Dermis blood vessel endothelial cell (primary cell): ENCODE measurements at places on chromosomes 5 and 9. TPM values are rescaled to one million over a fixed set of nuclear protein-coding genes. Genes with fewer than 3 reads are reported as not detected.

GRCh38 chr5:171581781-171582180 lies 162.3 kb downstream of the FGF18 start:
- no peak for DNase-seq

GRCh38 chr5:179256328-179257175 lies 88.7 kb downstream of the ADAMTS2 start:
- DNase-seq: no peak

IFNA2 gene
- total RNA-seq: not detected in 2 replicates

- peak; percentile 59 for DNase-seq
These were observed 10.7 kb downstream of the SLC35A4 start for GRCh38 chr5:140575309-140575708.

DNA sequence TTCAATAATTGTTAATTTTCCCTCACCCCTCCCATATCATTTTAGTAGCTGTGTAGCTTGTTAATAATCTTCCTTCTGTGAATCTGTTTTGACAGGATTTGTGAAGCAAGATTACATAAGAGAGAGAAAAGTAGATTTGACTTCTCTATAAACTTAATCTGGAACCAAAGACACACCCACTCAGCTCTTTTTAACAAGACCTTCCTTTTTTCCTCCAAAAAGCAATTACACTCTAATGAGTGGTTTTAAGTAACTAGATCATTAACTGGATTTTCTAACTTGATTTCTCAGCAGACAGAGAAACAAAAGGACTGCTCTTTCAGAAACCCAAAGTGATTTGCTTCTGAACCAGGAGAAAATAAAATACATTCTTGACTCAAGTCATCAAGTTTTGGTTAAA lies 21.9 kb downstream of the RFK start:
- no peak for DNase-seq

DNA sequence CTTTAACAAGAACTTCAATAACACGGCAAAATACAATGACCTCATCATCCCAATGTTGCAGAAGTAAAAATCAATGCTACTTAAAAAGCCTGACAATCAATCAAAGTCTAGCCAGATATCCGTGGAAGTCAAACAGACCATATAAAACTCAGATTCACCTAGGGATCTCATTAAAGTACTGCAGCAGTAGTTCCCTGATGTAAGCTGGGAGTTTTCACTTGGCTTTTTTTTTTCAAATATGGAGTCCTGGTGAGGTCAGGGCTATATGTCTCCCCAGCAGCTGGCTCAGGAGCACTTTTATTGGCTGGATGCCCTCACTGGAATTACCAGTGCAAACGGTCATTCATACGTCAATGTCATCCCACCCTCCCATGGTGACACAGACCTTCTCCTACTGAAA lies 220.6 kb upstream of the SLC30A5 start:
- no peak for DNase-seq

KIF24 gene
- 1.0 and 5.6 TPM in 2 replicates for total RNA-seq

DNA sequence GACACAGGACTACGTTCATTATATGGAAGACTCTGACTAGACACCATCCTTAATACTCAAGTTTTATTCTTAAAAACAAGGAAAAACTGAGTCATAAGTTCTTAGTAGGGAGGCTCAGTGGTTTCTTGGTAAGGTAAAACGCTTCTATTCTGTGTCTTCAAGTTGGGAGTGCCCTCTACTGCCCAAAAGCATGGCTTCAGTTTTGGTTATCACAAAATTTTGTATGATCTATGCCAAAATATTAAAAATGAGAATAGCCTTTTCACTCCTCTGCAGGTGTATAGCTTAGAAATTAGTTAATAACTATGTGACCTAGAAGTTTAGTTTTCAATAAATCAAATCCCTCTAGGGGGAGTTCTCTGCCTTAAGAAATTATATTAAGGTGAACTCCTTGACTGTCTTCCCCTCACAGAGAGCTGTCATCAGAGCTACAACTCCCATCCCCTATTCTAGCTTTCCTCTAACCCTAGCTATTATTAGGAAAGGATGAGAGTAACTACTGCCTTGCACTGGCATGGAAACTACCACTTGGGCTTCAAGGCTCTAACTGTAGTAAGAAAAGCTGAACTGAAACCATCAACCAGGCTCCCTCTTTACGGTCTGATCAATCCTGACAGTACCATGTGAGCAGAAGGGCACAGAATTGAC lies 189.7 kb downstream of the GNAQ start:
- DNase-seq: peak; percentile 68

DNA sequence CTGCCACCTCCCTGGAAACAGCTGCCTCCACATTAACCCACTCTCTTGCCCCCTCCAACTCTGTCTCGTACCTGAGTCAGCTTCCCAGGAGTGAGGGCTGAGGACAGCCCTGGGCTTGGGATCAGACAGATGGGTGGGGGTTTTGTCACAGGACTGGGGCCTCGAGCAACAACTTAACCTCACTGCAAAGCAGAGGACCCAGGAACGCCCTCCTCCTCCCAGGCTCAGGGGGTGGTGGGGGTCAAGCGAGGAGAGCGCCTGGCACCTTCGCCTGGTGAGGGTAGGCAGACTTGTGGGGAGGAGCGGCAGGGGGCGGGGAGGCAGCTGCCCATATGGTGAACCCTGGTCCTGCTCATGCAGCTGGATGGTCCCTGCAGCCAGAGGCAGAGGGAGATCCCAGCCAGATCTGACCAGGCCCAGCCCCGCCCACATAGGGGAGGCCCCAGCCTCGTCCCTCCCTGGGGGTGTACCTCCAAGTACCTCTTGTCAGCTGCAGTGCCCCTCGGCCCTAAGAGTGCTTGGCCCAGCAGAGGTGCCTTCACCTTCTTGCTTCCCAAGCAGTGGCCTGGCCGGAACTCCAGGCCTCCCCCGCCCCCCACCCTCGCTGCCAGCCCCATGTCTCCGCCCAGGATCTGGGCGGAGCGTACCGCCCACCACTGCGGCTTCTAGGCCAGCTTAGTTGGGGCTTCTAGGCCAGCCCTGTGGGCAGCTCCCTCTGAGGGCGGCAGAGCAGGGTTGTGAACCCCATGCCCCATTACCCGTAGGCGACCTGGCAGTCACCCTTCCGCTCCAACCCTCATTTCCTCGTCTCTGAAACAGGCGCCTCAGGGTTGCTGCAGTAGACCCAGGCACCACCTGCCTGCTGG lies at the start of gene SARDH:
SARDH (minus strand) TSS at position 579 of the 866 bp plus-strand sequence. CDS start 4,179 bp downstream, outside the sequence.
- DNase-seq: peak; percentile 28

OR2S2 gene
- total RNA-seq: not detected in 2 replicates

- DNase-seq: peak; percentile 49
These were observed 30.2 kb upstream of the NRG2 start for GRCh38 chr5:140073296-140073695.

GRCh38 chr5:67081261-67081660 lies 115.3 kb downstream of the CD180 start:
- no peak for DNase-seq

- DNase-seq: peak; percentile 45
These were observed 136.2 kb downstream of the FANCC start for GRCh38 chr9:95181226-95181818.

GRCh38 chr5:76874088-76874581 lies 24.3 kb downstream of the S100Z start:
- no peak for DNase-seq

DNA sequence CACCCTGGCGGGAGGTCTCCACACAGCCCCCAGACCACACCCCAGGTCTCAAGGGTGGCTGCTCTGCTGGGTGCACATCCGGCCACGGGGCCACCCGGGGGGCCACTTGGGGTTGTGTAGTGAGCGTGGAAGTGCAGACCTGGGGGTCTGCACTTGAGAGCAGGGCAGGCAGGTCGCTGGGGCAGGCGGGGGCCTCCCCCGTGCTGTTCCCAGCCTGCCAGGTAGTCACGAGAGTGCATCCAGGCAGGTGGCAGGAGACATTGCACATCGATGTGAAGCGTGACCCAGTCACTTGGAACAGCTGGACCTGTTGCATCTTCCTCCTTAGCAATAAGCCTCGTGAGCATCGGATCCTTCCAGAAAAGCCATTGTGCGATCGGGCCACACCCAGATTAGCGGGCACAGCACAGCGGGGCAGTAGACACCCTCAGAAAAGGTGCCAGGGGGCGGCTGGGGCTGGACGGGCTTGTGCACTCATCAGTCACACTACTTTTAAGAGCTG lies 4.8 kb upstream of the ENTPD8 start:
- DNase-seq: no peak

PTGER4 gene
- 12.3 and 23.5 TPM in 2 replicates for total RNA-seq

ANKRD34B gene
- not detected in 2 replicates for total RNA-seq

SYK gene
- total RNA-seq: under 0.01 TPM in 1 of 2 replicates, not detected in the other

GRCh38 chr5:126852091-126852571 lies 75.2 kb downstream of the LMNB1 start:
- peak; percentile 73 for DNase-seq

DNA sequence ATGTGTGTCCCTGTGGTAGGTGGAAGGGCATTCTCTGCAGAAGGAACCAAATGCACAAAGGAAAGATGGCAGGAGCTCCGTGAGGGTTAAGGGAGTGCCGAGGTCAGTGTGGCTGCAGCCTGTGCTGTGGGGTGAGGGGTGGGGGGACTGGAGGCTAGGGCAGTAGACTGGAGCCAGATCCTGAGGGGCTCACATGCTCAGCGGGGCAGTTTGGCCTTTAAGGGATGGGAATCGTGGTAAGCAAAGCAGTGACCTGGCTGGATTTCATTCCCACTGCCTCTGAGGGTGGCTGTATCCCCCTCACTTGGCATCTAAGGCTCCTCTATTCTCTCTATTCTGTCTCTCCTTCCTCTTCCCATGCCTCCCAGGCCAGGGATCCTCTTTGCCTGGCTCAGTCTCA lies 15.6 kb downstream of the PITX1 start:
- no peak for DNase-seq

DNA sequence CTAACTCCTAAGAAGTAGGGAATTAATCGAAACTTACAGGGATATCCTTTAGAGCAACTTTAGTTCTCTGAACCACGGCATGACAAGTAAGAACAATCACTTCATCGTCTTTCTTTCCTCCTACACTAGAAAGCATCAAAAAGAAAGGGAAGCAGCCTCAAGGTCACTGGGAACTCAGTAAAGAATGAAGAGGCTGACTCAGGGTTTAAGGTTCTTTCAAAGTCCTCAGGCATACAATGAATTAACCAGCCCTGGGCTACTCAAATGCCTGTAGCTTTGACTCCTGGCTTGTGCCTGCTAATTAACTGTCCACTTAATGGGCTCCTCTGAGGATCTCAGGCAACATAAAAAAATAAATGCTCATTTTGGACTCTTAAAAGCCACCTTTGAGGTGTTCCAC lies 102.0 kb downstream of the TRIM32 start:
- no peak for DNase-seq

- no peak for DNase-seq
These were observed 159.6 kb downstream of the MAPKAP1 start for GRCh38 chr9:125547368-125547767.

DNA sequence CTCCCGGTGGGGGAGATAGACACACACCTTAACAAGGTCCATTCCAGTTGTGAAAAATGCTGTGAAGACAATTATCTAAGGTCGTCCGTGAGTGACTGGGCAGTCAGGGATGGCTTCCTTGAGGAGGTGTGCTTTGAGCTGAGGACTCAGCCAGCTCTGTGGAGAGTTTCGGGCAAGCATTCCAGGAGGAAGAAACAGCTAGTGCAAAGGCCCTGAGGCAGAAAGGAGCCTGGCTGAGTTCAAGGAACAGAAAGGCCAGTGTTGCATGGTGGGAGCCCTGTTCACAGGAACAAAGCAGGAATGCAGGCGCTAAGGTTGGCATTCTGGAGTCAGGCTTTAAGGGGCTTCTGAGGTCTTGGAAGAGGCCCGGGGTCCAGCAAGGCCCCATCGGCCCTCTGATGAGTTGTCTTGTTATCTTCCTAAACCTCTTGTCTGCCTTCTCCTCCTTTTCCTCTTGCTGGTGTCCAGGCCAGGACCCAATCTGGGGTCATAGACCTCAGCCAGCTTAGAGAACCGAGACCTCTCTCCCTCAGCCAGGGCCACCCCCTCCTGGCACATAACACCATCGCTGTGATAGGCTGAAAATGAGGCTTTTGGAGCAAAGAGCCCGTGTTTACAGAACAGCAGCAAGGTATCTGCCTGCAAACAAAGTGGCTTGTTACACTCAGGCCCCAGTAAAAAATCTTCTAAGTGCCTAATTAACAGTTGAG lies 270.2 kb upstream of the MVB12B start:
- no peak for DNase-seq

GRCh38 chr9:75798505-75798904 lies 92.0 kb upstream of the PCSK5 start:
- DNase-seq: no peak

DNA sequence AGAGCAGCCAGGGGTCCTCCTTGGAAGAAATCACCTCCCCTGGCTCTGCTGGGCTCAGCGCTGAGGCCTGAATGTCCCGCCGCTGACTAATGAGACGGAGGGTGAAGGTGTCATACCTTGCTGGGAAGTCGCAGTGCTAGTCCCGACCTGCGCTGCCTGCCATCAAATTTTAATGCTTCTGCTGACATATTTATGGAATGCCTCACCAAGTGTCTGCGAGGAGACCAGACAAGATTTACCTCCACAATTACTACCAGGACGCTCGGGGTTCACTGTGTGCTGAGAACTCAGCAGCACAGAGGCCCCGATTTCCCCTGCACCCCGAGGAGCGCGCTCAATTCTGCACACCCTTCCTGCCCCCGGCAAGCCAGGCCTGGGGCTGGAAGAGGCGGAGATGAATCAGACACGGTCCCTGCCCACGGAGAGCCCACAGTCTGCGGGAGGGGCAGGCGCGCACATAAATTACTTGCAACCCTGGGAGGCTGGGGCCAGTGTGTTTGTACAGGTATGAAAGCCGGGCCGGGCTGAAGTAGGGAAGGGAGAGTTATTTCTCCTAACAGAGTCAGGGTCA lies 175.2 kb downstream of the PAX5 start:
- DNase-seq: no peak

HSD17B4 gene
- total RNA-seq: 148 and 206 TPM in 2 replicates

DNA sequence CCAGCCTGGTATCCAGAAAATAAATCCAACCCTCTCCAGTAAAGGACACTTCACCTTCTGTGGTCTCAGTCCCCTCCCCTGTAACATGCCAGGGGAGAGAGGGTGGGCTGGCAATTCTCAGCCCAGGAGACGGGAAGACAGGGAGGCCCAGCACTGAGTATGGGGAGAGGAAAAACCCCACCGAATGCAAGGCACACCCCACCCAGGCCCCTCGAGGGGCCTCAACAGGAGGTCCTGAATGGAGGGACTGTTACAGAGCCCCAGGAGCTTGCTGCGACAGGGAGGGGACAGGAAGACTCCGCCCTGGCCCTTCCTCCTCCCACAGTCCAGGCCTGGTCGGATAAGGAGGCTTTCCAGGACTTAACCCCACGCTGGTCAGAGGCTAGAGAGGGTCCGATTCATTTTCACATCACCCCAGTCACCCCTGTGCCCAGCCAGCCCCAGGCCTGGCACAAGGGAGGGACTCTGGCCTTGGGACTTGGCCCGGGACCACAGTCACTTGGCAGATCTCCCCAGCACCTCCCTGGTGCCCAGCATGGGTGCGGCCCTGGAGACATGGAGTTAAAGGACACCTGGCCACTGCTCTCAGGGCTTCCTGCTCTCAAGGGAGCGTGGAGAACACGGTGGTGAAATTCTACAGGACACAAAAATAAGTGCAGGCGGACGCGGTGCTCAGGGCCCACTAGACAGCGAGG lies 44.9 kb upstream of the STXBP1 start:
- peak; percentile 53 for DNase-seq
